ENCODE measurements at places on chromosomes 5 and 9. TPM values are rescaled to one million over a fixed set of nuclear protein-coding genes. Genes with fewer than 3 reads are reported as not detected.

The AIF1L gene
- 1.2 TPM for total RNA-seq

The PNPLA7 gene
- 2.0 TPM for total RNA-seq

The KCNN2 gene
- 0.17 TPM for total RNA-seq

The ACOT12 gene
- total RNA-seq = 1.1 TPM

The VCP gene
- 381 TPM for total RNA-seq

The DNAH5 gene
- total RNA-seq = 0.20 TPM

The TRUB2 gene
- total RNA-seq = 24.4 TPM

The FAM78A gene
- total RNA-seq = 0.69 TPM

The ANKRD31 gene
- total RNA-seq = under 0.01 TPM

The DRD1 gene
- total RNA-seq = 1.2 TPM

The HTR4 gene
- 0.07 TPM for total RNA-seq

The ALDOB gene
- not detected for total RNA-seq

The PCDHA9 gene
- 0.07 TPM for total RNA-seq

The FAM13B gene
- total RNA-seq = 18.5 TPM

The TRIO gene
- total RNA-seq = 329 TPM

The THBS4 gene
- total RNA-seq = 2.1 TPM

The NEURL1B gene
- 11.3 TPM for total RNA-seq

The COL15A1 gene
- total RNA-seq = 229 TPM

The SDHA gene
- 119 TPM for total RNA-seq

The SLC23A1 gene
- total RNA-seq = not detected

The TMEM215 gene
- total RNA-seq = not detected

The ITGA2 gene
- 167 TPM for total RNA-seq

The COL5A1 gene
- total RNA-seq = 659 TPM

The ANKRD18A gene
- total RNA-seq = not detected

The ROPN1L gene
- 0.36 TPM for total RNA-seq

The TAF1L gene
- total RNA-seq = under 0.01 TPM

The ZNF366 gene
- 0.07 TPM for total RNA-seq

The PBX3 gene
- total RNA-seq = 19.7 TPM

The FOXD4L4 gene
- 0.20 TPM for total RNA-seq

The PCDH12 gene
- total RNA-seq = 0.46 TPM

The CCNI2 gene
- not detected for total RNA-seq

The ARHGEF28 gene
- total RNA-seq = 6.1 TPM

The IRGM gene
- 0.13 TPM for total RNA-seq

The PCDHB5 gene
- 2.2 TPM for total RNA-seq

The DMRTA1 gene
- 0.66 TPM for total RNA-seq

The IFNA2 gene
- not detected for total RNA-seq

The HDAC3 gene
- 53.8 TPM for total RNA-seq

The SLC36A3 gene
- total RNA-seq = not detected

The EGR1 gene
- 7.8 TPM for total RNA-seq

The EQTN gene
- total RNA-seq = not detected

The HAVCR1 gene
- not detected for total RNA-seq

The FGF18 gene
- total RNA-seq = not detected

The MPDZ gene
- total RNA-seq = 83.3 TPM

The SHISAL2B gene
- total RNA-seq = not detected

The SLC36A2 gene
- not detected for total RNA-seq

The LCN1 gene
- total RNA-seq = 0.20 TPM

The CXCL14 gene
- 0.26 TPM for total RNA-seq

The HSPA5 gene
- total RNA-seq = 445 TPM

The SLC27A6 gene
- total RNA-seq = 0.13 TPM

The GRM6 gene
- not detected for total RNA-seq

The OTP gene
- total RNA-seq = not detected

Measured in smooth muscle cell of the pulmonary artery (primary cell).